Dermis lymphatic vessel endothelial cell (primary cell): ENCODE measurements at places on chromosomes 5 and 9. TPM values are rescaled to one million over a fixed set of nuclear protein-coding genes. Genes with fewer than 3 reads are reported as not detected.

The HAND1 gene
- not detected in 2 replicates for total RNA-seq

The JAKMIP2 gene
- total RNA-seq: not detected in 2 replicates

The C9orf50 gene
- not detected in 2 replicates for total RNA-seq

The MZB1 gene
- 0.22 and 0.26 TPM in 2 replicates for total RNA-seq

The CCIN gene
- total RNA-seq: 0.09 and 0.11 TPM in 2 replicates

The MARCOL gene
- not detected in 2 replicates for total RNA-seq

The ZNF608 gene
- 7.8 and 12.8 TPM in 2 replicates for total RNA-seq

The SPATA31C1 gene
- total RNA-seq: not detected in 2 replicates
